ENCODE measurements at places on chromosomes 11 and 22.

DNA sequence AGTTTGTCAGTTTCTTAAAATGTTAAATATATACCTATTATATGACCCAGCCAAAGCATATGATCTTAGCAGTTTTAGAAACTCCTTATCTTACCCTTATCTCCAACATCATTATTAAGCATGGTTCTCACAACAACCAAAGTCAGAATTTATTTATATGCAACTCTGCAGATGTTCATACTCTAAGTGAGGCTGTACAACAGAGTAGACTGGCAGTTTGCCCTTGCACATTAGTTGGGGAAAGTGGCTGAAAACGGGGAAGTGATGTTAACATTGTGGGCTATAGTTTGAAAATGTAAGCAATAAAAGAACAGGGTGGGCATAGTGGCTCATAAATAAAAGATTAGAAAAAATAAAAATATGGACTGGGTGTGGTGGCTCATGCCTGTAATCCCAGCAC, 49.7 kb downstream of the ATG16L2 start:
- no peak for DNase-seq

GRCh38 chr22:44497218-44497904, 672 bp downstream of the RTL6 start:
- DNase-seq, result peak; percentile 74

GRCh38 chr22:35563211-35563610, 22.6 kb downstream of the RASD2 start:
- no peak for DNase-seq

GRCh38 chr11:108669711-108670110, 4.8 kb downstream of the DDX10 start:
- no peak for DNase-seq

DNA sequence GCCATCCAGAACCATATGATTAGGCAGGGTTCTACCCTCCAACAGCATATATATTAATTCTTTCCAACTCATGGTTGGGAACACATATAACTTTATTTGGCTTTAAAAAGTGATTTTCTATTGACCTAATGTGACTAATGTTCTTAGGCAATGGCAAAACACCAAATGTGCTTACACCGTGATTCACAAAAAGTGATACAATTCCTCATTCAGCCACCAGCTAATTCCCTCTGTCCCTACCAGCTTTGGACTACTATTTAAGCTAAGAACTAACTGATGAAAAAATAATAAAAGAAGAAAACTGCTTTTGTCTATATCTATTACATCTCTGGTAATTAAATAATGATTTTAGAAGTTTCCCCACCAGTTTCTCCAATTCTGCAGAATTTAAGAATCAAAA, 4.7 kb downstream of the CTSC start:
- no peak for DNase-seq

DNA sequence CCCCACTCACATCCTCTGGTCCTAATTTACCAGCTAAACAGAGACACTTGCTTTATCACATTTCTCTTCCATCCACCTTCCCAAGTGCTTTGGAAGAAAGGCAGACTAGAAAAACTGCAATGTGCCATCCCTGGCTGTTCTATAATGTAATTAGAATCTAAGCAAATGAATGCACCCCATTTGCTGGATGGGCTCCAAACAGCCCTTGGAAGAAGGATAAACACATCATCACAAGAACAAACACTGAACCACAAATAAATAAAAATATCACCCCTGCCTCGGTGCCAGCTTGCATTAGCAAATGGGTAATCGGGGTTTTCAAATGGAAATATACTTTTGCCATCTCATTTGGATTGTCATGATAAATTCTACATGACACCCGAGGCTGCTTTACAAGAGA, 296.6 kb upstream of the ISX start:
- no peak for DNase-seq

DNA sequence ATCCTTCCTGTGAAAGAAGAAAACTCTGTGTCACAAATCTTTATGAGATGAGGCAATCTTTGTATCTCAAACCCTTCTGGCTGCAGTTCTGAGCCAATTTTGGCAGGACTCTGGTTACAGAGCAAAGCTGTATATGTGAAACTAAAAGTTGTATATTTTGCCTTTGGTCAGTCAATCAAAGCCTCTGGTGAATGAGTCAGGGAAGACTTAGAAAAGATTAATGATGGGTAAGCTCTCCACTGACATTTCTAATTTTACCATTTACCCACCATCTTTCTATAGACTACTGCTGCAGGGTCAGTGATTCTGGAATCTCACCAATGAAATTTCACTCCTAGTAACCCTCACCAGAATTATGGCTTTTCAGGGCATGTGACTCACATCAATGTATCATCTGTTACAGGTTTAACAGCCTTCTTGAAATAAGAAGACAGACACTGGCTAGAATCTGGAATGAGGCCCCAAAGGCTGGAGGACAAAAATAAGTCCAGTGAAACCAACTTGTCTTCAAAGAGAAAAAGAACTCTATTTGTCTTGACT, 43.3 kb downstream of the USP35 start:
- peak; percentile 67 for DNase-seq

GRCh38 chr22:49903322-49904039, 14.8 kb downstream of the ALG12 start:
- no peak for DNase-seq

DNA sequence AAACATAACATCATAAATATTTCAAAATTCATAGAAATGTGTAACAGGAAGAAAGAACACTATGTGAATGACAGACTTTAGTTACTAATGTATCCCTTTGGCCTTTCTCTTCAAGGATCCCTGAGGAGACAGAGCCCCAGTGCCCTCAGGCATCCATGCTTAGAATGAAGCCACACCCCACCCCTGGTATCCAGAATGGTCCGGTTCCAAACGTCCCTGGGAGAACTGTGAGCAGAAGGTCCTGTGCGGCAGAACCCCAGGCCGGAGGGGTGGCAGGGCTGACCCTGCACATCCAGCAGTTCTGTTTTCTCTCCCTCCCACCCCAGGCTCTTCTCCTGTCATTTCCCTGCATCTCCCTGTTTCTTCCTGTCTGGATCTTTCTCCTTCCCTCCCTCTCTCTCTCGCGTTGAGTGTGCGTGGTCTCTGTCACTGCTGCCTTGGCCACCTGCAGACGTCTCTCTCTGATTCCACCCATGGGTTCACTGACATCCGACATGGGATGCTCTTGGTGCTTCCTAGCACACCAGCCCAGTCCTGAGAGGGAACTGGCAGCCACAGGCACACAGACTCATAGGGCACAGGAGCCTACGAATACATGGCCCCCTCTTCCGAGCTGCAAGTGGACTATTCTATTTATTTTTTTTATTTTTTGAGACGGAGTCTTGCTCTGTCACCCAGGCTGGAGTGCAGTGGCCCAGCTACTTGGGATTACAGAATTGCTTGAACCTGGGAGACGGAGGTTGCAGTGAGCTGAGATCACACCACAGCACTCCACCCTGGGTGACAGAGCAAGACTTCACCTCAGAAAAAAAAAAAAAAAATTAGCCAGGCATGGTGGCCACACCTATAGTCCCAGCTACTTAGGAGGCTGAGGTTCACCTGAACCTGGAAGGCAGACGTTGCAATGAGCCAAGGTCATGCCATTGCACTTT, 5.7 kb downstream of the RFPL1 start:
- no peak for DNase-seq

DNA sequence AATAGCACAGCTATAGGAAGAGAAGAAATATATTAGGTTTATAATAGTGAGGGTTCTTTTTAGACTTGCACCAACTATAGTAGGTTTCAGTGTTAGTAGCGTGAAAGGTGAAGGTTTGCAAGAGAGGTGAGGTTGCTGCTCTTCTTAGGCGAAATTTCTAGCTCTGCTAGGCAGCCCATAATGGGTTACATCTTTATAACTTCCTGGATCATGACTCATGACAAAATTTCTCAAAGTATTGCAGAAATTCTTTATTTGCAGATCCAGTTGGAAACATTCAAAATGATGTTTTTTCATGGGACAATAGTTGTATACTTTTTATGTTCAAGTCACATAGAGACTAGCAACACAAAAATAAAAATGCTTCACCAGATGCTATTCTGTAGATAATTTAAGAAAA, 260.0 kb downstream of the SOX6 start:
- DNase-seq, result no peak

DNA sequence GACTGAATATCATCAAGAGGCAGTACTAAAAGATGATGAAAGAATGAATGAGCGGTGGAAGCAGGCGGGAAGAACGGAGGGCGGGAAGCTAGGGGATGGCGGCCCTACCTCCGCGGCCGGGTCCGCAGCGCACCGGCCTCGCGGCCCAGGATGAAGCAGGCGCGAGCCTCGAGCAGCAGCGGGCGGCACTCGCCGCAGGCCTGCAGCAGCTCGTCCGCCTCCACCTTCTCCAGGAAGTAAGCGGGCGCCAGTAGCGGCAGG, 3.4 kb downstream of the KLHL35 start:
- DNase-seq, result no peak

DNA sequence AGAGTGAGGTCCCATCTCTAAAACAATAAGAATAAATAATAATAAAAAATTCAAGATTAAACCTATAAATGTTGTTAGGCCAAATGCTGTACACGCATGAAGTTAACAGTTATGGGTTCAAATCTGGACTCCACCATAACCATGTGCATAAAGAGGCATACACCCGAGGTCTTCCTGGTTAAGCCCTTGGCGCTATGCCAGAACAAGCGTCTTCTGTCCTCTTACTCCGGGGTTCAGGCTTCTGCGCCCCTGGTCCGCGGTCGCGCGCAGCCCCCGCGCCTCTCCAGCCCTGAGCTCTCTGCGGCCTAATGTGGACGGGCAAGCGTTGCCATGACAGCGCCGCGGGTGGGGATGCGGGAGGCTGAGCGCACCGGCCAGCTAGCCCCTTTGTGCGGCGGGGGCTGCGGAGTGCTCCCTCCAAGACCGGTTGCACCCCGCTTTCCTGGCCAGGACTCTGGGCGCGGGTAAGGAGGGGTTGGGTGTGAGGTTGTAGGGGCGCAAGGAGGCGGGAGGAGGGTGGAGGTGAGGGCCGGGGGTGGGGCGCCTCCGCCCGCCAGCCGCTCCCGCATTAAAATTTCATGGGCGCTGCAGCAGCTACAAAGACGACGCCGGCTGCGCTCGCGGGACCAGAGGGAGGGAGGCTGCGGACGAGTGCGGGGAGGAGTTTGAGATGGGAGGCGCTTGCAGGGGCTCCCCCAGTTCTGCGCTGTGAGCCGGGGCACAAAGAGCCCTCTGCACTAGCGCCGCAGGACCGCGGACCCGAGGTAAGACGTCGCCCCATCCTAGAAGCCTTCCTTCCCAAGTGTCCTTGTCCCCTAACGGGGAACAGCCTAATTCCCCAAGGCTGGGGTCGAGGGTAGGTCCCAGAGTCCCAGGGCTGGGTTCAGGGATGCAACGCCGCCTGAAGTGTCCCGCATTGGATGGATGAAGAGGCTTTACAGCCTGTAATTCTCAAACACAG, at the start of gene MIAT:
Gene MIAT, plus strand, starts transcription at position 698 of the 961 bp plus-strand sequence.
- DNase-seq, result no peak

- no peak for DNase-seq
Observed at GRCh38 chr11:118606157-118606843, 1.1 kb upstream of the PHLDB1 start.

GRCh38 chr11:46210133-46210636, 67.3 kb upstream of the CREB3L1 start:
- DNase-seq, result peak; percentile 47

DNA sequence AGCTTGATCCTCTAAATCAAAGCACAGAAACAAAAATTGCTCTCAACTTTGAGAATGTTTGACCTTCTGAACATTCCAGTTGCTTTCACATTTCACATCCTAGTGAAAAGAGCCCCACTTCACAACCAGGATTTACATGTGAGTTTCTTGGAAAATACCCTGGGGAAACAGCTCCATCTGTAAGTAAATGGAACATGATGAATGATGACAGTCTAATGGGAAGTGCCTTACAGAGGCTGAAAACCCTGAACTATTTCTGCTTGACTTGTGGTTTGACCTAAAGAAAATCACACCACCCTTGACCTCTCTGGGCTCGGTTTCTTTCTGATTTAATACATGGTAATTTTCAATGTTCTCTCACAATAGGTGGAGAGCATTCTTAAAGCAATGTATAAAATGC, 499.4 kb upstream of the API5 start:
- no peak for DNase-seq

DNA sequence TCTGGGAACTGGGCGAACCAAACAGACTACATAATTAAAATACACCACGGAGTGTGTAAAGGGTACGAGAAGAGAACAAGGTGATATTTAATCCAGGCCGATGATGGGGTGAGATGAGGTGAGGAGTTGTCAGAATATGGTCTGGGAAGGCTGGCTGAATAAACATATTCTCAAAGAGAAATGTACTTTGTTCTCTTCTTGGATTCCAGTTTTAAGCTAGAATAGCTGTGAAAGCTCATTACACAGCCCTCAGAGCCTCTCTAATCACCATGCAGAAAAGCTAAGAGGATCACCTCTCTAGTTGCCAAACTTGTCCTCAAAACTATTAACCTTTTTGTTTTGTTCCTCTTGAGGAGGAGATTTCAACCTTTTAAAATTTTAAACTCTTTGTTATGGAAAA, 89.8 kb downstream of the ATG16L2 start:
- no peak for DNase-seq

- DNase-seq, result no peak
Observed at GRCh38 chr11:103980108-103980507, 56.3 kb upstream of the DDI1 start.

DNA sequence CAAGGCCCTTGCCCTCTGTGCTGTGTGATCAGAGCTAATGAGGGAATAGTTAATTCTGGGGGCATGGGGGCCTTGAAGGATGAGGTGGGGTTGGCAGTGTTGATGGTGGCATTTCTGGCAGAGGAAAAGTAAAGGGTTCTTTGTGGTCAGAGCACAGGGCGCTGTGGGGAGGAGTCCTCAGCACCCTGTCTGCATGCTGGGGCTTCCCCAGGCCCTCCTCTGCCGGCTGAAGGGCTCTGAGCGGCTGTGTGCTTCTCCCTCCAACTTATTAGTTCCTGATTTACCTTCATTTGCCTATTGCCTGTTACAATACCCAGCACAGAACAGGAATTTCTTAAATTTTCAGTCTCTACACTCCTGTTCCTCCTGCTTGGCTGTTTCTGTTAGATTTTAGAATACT, 122.8 kb downstream of the HIPK3 start:
- DNase-seq, result no peak

DNA sequence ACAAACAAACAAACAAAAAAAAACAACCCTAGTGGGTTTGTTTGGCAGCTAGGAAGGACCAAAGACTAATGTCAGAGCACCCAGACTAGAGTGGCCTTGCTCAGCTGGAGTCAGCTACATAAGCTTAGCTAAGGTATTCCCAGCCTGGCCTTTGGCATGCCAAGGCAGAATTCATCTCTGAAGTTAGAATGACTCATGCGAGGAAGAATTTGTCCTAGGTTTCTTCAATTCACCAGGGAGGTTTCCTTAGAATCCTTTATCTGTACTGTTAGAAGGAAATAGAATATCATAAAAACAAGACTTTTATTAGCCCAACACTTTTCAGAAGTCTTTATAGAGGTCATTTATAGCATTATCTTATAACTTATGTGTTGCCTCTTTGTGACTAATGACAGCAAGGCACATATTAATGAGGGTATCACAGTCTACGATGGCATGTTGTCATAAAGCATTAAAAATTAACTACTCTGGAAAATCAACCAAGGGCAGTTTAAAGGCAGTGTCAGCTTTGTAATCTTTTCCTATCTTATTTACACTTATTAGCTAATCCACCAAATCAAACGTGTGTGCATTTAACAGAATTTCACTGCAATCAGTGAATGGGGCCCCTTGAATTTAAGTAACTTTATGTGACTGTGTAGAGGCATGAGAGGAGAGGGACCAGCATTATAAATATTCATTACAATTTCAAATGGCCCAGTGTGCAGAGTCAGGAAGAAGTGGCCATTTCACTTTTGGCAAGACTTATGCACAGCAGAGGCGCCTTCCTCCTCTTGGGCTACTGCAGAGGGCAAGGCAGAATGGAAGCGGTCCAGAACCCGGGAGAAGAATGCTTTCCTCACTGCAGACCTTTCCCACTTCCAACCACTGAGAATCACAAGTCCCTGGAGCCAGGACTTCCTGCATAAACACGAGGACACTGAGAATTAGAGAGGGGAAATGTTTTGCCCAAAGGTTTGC, 36.3 kb downstream of the SLC5A1 start:
- peak; percentile 62 for DNase-seq

Data from MG63 (cell line).